ENCODE measurements at places on chromosomes 2 and 18. TPM values are rescaled to one million over a fixed set of nuclear protein-coding genes. Genes with fewer than 3 reads are reported as not detected.

LRATD1 gene
- total RNA-seq: not detected

CNTNAP5 gene
- not detected for total RNA-seq

FER1L5 gene
- total RNA-seq: 0.15 TPM

TRAPPC8 gene
- total RNA-seq: 40.0 TPM

DES gene
- 1.2 TPM for total RNA-seq

MARS2 gene
- total RNA-seq: 4.9 TPM

Data from epithelial cell of umbilical artery (primary cell).